ENCODE measurements at places on chromosomes 1 and 21.

DNA sequence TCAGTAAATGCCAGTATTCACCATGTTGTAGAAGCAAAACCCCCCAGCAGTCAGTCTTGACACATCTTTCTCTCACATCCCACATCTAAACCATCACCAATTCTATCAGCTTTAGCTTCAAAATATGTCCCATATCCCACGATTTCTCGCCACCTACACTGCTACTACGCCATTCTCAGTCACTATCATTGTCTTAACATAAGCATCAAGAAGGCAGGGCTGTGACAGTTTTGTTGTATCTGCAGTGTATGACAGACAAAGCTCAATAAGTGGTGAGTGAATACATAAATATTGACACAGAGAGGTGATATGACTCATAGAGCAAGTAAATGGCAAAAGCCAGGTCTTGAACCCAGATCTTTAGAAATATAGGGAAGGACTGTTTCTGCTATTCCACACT is 59.9 kb downstream of the JAK1 start:
- DNase-seq: peak; percentile 29

DNA sequence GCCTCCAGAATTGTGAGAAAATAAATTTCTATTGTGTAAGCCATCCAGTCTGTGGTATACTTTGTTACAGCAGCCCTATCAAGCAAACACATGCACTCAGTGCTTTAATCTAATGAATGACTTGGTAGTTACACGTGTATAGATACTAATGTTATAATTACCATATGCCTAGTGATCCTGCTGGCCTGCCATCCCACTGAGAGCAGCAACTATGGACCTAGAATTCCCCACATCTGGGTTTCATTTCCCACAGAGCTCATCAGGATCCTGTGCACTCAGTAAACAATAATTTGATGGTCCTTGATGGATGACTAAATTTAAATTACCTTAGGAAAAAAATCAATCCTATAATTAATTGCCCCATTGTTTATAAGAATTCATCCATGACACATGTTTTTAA is 86.5 kb upstream of the RGS1 start:
- no peak for DNase-seq

- DNase-seq: no peak
Measured at GRCh38 chr1:115949156-115949555, 27.2 kb upstream of the SLC22A15 start.

DNA sequence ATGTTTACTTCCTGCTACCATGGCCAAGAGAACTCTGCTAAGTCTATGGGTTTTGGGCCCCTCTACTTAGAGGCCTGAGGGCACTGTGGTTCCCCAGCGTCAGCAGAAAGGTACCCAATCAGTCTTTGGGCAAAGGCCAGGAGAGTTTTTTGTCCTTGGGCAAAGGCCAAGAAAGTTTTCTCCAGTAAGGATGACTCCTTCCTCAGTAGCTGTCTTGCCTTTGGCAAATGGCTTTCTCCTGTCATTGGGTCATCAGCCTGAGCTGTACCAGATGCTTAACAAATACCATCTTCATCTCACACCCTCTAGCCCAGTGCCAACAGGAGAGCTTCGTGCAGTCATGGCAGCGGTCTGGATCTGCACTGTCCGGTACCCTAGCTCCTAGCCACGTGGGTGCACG is 199.3 kb upstream of the TMEM51 start:
- DNase-seq: no peak
